Naive thymus-derived CD8-positive, alpha-beta T cell (primary cell): ENCODE measurements at places on chromosomes 1 and 21. TPM values are rescaled to one million over a fixed set of nuclear protein-coding genes. Genes with fewer than 3 reads are reported as not detected.
A peak's percentile ranks its signal among the peaks of the same experiment; 100 is the strongest.

- H3K4me3 ChIP-seq, result no peak overlapping the region
- peaks cover 7% of the 10 kb centered on the region for H3K4me1 ChIP-seq
- no peaks in the 10 kb centered on the region for H3K27me3 ChIP-seq
- H3K36me3 ChIP-seq, result no peaks in the 10 kb centered on the region
- H3K27ac ChIP-seq, result no peak overlapping the region
Measured at GRCh38 chr1:235403593-235403992, 36.4 kb downstream of the TBCE start.

- H3K27ac ChIP-seq, result no peak overlapping the region
- no peak for DNase-seq
- no peaks in the 10 kb centered on the region for H3K4me1 ChIP-seq
- H3K36me3 ChIP-seq, result peaks cover 3% of the 10 kb centered on the region
- H3K27me3 ChIP-seq, result peaks cover 28% of the 10 kb centered on the region
Measured at GRCh38 chr1:152107984-152108881, 7.0 kb downstream of the TCHH start.

Gene RGS1
- total RNA-seq, result 1.7 TPM

Gene AMY2A
- not detected for total RNA-seq

Gene HSF2BP
- total RNA-seq, result 0.66 TPM

Gene KCNE2
- total RNA-seq, result not detected

GRCh38 chr21:36297938-36298572 lies 21.9 kb upstream of the MORC3 start:
- peaks cover 52% of the 10 kb centered on the region for H3K4me1 ChIP-seq
- H3K36me3 ChIP-seq, result peaks cover 5% of the 10 kb centered on the region
- peak overlapping the region; percentile 97 for H3K27ac ChIP-seq
- peak overlapping the region; percentile 87 for H3K4me3 ChIP-seq
- H3K27me3 ChIP-seq, result no peaks in the 10 kb centered on the region

GRCh38 chr21:42582787-42583476 lies 69.3 kb downstream of the SLC37A1 start:
- no peak for DNase-seq
- H3K27ac ChIP-seq, result no peak overlapping the region
- no peak overlapping the region for H3K4me3 ChIP-seq
- no peaks in the 10 kb centered on the region for H3K27me3 ChIP-seq
- H3K36me3 ChIP-seq, result peaks cover 2% of the 10 kb centered on the region
- H3K4me1 ChIP-seq, result no peaks in the 10 kb centered on the region

DNA sequence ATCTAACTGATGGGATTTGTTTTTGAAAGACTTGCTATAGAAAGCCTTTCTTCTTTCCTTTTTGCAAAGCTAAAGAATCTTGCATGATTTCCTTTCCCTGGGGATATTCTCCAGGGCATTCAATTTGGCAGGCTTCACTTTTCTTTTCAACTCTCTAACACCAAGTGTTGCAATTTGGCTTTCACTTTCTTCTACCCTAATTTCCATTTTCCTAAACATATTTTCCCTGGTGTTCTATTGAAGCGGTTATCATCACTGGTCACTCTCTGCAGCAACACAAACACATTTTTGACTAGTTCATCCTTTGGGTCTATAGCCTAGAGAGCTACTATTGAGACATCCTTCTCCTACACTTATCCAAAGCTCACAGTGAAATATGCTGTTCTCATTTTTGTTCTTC lies 424.5 kb downstream of the NEGR1 start:
- no peak overlapping the region for H3K4me3 ChIP-seq
- H3K36me3 ChIP-seq, result no peaks in the 10 kb centered on the region
- no peak for DNase-seq
- H3K27me3 ChIP-seq, result no peaks in the 10 kb centered on the region
- no peak overlapping the region for H3K27ac ChIP-seq
- H3K4me1 ChIP-seq, result no peaks in the 10 kb centered on the region

Gene PLEKHN1
- 0.93 TPM for total RNA-seq

Gene RNU1-4
- 3,449 TPM for total RNA-seq

Gene DIO1
- total RNA-seq, result not detected

GRCh38 chr1:230750576-230750975 lies 3.4 kb downstream of the CAPN9 start:
- H3K36me3 ChIP-seq, result no peaks in the 10 kb centered on the region
- H3K4me3 ChIP-seq, result no peak overlapping the region
- DNase-seq, result no peak
- no peaks in the 10 kb centered on the region for H3K27me3 ChIP-seq

- no peak overlapping the region for H3K27ac ChIP-seq
- no peak for DNase-seq
- no peak overlapping the region for H3K4me3 ChIP-seq
- H3K4me1 ChIP-seq, result peaks cover 28% of the 10 kb centered on the region
Measured at GRCh38 chr1:58749646-58750045, 34.2 kb downstream of the JUN start.

GRCh38 chr1:226651732-226652105 lies 87.4 kb downstream of the ITPKB start:
- no peak overlapping the region for H3K27ac ChIP-seq
- no peak for DNase-seq
- H3K4me3 ChIP-seq, result no peak overlapping the region
- H3K4me1 ChIP-seq, result peaks cover 25% of the 10 kb centered on the region
- no peaks in the 10 kb centered on the region for H3K27me3 ChIP-seq

DNA sequence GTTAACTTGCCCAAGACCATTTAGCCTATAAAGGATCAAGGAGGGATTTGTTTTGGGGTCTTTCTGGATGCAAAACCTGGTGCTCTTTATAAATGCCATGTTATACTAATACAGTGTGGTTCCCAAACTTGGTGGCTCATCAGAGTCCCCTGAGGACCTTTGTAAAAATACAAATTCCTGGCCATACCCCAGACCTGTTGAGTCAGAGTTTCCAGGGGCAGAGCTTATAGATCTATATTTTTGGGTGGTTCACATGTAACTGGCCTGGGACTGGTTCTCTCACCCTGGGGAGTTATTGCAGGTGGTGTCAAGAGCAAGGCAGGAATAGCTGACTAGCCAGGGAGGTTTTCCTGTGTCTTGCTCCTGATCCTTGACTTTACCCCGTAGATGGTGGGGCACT lies 136.9 kb upstream of the HNRNPU start:
- H3K27ac ChIP-seq, result no peak overlapping the region
- peaks cover 4% of the 10 kb centered on the region for H3K27me3 ChIP-seq
- H3K4me1 ChIP-seq, result peaks cover 4% of the 10 kb centered on the region
- no peak overlapping the region for H3K4me3 ChIP-seq
- H3K36me3 ChIP-seq, result no peaks in the 10 kb centered on the region
- no peak for DNase-seq

DNA sequence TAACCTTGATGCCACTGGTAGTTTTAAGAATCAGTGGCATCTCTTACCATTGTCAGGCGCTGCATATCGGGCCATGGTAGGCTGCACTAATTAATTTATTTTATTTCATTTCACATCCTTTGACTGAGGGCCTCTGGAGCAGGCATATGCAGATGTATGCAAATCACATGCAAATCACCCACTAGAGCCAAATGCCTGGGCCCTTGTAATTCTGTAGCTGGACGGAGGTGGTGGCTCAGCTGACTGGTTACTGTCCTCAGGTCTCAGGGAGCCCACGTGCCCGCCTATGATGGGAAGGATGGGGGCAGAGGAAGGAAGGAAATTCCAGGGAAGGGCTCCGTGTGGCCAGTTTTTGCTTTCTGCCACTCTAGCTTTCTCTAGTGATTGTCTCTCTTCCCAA lies 122.7 kb downstream of the IGSF21 start:
- peaks cover 2% of the 10 kb centered on the region for H3K27me3 ChIP-seq

DNA sequence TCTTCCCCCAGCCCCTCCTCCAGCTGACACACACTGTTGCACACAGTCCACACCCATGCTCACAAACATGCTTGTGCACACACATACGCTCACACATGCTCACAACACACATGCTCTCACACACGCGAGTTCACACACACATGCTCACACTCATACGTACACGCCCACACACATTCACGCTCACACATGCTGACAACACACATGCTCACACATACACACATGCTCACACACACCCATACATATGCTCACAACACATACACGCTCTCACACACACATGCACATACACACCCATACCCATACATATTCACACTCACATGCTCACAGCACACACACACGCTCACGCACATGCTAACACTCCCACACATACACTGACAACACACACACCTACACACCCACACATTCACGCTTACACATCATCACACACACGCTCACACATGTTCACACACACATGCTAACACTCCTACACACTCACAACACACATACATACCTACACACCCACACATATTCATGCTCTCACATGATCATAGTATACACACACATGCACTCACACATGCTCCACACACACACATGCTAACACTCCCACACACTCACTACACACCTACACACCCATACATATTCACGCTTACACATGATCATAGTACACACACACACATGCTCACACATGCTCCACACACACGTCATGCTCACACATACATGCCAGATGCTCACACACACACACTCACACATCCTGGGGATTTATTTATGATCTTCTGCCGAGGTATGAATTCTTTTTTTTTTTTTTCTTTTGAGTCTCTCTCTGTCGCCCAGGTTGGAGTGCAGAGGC lies 10.7 kb downstream of the DRAXIN start:
- H3K4me3 ChIP-seq, result no peak overlapping the region
- H3K36me3 ChIP-seq, result no peaks in the 10 kb centered on the region
- peaks cover 12% of the 10 kb centered on the region for H3K4me1 ChIP-seq

Gene COL16A1
- not detected for total RNA-seq

Gene C1orf226
- not detected for total RNA-seq

Gene WNT3A
- total RNA-seq, result not detected

Gene MPZ
- total RNA-seq, result 12.2 TPM

DNA sequence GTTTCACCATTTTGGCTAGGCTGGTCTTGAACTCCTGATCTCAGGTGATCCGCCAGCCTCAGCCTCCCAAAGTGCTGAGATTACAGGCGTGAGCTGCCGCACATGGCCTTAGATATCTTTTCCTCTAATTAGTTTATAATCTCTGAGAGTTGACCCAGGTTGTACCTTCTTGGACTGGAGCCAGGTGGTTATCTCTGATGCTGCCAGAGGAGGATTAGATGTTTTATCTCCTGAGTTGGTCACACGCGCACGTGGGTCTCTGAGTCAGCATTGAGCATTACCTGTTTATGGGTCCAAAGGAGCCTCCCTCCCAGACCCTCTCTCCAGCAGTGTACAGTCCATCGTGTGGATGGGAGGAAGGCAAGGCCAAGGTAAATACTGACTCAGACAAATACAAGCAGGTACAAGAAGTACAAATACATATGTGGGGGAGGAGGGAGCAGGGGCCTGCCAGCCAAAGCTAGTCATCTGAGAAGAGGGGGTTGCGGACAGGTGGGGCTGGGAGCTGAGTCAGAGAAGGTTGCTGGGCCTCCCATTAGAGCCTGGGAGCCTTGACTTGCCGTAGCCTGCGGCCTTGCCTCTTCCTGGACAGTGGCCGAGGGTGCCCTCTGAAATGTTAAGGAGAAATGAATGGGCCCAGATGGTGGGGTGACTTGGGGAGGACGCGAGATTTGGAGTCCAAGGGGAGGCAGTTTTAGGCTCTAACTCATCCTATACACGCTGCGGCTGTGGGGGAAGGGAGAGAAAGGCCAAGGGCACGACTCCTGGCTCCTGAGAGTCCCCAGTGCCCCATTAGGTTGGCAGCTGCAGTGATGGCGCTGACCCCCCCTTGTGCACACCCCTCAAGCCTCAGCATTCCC lies 13.1 kb downstream of the IL6R start:
- peak overlapping the region; percentile 94 for H3K27ac ChIP-seq
- H3K4me3 ChIP-seq, result peak overlapping the region; percentile 61
- no peaks in the 10 kb centered on the region for H3K27me3 ChIP-seq
- no peaks in the 10 kb centered on the region for H3K36me3 ChIP-seq
- no peak for DNase-seq

Gene RCSD1
- total RNA-seq, result 149 TPM
